ENCODE measurements at places on chromosomes 13 and 19.

DNA sequence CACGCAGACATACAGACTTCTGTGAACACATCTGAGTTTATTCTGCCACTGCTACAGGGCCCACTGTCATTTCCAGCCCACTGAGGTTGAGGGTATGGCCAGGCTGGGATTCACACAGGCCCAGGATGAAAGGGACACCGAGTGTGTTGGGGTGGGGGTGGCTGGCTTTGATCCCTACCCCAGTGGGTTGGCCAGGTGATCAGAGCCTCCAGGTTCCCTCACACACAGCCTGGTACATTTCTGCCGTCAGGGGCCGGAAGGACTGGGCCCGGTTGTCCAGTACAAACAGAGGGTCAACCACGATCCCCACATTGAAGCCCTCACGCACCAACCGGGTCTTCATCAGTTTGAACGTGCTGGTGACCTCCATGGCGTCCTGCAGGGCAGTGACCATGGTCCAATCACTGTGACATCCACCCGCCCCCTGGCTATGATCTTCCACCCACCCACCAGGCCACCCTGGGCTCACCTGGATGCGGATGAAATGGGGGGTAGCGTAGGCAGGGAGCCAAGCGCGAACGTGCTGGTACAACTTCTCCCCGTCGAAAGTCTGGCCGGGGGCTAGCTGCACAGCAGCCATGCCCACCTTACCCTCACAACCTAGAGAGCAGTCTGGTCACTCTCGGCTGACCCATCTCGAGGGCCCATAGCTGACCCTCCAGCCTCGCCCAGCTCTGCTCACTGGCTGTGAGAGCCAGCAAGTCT is 13.3 kb downstream of the SLC27A5 start:
- DNase-seq: no peak

GRCh38 chr13:28089065-28089464 is 11.3 kb downstream of the FLT3 start:
- DNase-seq: no peak

DNA sequence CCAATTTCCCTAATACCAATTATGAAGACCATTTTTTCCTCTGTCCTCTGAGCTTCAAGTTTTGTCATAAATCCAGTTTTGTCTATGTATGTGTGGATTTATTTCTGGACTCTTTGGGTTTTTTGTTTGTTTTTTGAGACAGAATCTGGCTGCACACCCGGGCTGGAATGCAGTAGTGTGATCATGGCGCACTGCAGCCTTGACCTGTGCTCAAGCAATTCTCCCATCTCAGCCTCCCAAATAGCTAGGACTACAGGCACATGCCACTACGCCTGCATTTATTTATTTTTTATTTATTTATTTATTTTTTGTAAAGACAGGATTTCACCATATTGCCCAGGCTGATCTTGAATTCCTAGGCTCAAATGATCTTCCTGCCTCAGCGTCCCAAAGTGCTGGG is 45.3 kb upstream of the GTF3A start:
- DNase-seq: no peak

- DNase-seq: no peak
These were observed 1248.9 kb downstream of the SLITRK5 start for GRCh38 chr13:88919970-88920628.

DNA sequence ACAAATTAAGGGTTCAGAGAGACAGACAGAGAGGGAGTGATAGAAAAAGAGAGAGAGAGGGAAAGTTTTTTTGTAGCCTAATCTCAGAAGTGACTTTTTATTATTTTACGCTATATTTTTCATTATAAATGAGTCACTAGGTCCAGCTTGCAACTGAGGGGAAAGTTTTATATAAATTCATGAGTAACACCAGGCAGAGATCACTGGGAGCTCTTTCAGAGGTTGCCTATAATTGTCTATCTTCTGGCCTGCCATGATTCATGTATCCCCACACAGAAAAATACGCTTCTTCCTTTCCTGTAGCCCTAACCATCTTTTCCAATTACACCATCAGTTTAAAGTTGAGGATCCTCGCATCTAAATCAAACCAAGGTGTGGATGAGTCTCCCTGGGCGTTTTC is 467.9 kb downstream of the SLITRK1 start:
- no peak for DNase-seq

GRCh38 chr19:49382639-49383038 is 5.4 kb upstream of the KASH5 start:
- DNase-seq: no peak

DNA sequence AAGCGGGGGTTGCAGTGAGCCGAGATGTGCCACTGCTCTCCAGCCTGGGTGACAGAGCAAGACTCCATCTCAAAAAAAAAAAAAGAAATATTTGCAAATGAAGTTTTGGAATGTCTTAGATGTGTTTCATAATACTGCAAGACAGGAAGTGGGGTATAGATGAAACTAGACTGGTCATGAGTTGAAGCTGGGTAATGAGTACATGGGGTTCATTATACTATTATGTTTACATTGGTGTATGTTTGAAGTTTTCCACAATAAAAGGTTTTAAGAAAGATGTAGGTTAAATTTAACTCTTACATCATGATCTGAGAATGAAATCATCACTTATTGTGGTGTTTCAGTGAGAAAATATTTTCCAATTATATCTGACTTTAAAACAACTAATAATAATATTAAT is 19.0 kb downstream of the FNDC3A start:
- no peak for DNase-seq

GRCh38 chr19:54937926-54938325 is 9.4 kb downstream of the NLRP7 start:
- no peak for DNase-seq

DNA sequence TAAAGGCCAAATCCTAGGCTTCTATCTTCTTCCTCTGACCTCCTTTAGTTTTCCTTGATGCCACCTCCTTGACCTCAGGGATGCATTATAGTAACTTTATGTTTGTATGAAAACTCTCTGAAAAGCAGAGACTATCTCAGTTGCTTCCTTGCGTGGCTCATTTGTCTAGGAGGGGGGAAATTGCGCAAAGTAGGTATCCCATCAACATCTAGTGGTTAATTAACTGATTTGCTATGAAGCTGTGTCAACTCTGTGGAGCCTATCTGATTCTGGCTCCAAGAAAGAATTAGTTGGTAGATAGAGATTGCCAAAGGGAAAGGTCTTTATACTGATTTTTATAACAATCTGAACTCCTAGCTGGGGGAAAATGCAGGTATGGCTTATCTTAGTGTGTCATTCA is 82.1 kb upstream of the FRY start:
- no peak for DNase-seq

DNA sequence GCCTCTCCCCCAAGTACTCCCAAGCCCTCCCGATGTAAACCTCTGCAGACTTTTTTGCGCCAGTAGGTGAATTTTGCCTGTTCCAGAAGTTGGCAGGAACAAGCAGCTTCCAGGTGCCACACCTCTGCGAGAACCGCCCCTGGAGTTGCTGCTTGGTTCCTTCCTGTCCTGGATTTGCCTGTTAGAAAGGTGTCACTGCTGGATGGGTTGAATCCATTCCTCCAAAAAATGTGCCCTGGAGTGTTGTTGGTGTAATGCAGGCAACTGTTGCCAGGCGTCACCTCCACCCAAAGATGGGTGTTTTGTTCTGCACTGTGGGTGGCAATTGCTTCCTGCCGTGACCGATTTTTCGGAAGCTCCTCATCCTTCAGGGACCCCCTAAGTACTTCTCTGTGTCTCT is 5.7 kb downstream of the PGPEP1 start:
- no peak for DNase-seq

DNA sequence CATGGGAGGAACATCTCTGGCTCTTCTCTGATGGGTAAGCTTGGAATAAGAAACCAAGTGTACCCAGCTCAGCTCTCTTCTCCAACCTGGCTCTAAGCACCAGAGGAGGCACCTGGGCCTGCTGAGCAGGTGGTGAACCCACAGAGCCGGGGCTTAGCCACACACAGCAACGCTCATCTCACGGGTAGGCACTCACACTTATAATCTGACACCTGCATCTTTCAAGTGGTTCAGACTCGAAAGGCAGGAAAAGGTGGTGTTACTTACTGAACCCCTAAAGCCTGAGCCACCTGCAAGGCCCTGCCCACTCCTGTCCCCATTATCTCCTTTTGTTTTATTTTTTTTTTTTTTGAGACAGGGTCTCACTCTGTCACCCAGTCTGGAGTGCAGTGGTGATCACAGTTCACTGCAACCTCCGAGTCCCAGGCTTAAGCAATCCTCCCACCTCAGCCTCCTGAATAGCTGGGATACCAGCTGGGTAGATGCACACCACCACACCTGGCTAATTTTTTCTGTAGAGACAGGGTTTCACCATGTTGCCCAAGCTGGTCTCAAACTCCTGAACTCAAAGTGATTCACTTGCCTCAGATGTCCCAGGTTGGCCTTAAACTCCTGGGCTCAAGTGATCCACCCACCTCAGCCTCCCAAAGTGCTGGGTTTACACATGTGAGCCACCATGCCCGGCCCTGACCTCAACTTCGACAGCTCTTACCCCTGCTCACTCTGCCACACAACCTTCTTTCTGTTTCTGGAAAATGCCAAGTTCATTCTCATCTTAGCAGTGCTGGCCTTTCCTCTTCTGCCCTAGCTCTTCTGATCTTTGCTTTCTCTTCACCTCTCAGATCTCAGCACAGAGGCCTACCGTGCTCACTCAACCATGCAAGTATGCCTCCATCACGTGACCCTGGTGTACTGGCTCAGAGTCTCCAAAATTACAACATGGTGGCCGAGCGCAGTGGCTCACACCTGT is 9.7 kb downstream of the FBXL12 start:
- peak; percentile 37 for DNase-seq

- DNase-seq: no peak
These were observed 1115.9 kb upstream of the PCDH9 start for GRCh38 chr13:68345963-68346531.

DNA sequence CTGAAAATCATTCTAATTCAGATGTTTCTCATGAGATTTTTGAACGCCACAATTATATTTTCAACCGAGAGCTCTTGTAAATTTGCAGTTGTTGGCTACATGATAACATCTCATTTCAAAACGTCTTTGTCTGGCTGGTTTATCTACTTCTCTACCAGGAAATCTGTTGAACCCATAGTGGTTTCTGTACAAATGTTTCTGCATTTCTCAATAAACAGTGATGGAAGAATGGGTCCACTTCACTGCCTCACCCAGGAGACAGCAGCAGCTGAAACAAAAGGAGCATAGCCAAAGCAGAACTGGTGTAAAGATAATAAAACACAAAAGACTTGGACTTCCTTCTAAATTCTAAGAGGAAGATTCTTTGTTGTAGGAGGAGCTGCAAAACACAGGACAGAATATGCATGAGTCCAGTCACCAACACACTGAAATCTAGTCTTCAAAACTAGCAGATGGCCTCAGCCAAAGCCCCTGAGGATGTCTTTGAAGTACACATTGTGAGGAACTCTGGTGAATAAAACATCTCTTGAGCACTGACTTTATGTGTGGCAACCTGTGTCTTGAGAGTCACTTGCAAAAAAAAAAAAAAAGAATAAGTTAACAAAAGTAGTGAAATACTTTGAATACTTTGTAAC is 68.6 kb upstream of the FGF14 start:
- DNase-seq: no peak

DNA sequence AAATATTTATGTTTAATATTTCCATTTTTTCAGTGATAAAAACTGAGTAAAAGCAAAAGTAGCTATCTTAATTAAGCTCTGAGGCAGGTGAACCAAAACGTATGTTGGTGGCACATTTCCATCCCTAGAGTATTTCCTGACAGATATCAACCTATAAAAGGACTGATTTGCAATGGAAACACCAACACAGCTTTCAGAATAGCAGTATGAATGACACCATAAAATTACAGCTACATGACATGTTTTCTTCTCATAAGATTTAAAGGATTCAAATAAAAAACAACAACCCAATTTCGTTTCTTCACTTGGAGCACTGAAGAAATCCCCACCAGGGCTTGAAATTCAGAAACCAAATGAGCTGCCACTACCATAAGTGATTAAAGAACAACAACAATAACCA is 194.4 kb downstream of the RFC3 start:
- no peak for DNase-seq

DNA sequence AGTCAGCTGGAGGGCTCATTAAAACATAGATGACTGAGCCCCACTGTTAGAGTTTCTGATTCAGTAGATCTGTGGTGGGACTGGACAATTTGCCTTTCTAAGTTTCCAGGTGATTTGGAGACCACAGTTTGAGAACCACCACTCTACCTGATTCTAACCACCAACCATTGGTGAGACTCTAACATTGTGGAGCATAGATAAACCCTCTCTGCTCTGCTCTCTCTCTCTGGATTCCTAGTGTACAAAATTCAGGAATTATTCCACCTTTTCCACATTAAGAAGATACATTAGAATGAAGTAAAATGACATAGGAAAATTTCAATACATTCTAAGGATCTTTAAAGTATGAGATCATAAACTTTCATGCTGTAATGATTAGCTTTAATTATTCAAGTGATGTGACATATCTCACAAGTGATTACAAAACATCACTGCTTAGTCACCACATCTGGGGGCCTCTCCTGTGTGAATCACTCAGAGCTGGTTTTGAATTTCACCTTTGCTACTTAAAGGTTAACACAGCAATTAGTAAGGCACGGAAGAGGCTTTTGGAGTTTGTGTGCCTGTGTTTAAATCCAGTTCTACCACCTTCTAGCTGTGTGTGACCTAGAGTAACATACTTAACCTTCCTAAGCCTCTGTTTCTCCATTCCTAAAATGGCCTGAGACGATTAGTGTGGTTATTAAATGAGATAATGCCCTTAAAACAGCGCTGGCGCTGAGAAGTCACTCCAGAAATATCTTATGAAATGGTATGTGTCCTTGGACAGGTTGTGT is 78.5 kb upstream of the NBEA start:
- no peak for DNase-seq

GRCh38 chr19:4609878-4610511 is 29.3 kb upstream of the TNFAIP8L1 start:
- no peak for DNase-seq

GRCh38 chr19:28736528-28736927 is 476.4 kb downstream of the UQCRFS1 start:
- DNase-seq: no peak

DNA sequence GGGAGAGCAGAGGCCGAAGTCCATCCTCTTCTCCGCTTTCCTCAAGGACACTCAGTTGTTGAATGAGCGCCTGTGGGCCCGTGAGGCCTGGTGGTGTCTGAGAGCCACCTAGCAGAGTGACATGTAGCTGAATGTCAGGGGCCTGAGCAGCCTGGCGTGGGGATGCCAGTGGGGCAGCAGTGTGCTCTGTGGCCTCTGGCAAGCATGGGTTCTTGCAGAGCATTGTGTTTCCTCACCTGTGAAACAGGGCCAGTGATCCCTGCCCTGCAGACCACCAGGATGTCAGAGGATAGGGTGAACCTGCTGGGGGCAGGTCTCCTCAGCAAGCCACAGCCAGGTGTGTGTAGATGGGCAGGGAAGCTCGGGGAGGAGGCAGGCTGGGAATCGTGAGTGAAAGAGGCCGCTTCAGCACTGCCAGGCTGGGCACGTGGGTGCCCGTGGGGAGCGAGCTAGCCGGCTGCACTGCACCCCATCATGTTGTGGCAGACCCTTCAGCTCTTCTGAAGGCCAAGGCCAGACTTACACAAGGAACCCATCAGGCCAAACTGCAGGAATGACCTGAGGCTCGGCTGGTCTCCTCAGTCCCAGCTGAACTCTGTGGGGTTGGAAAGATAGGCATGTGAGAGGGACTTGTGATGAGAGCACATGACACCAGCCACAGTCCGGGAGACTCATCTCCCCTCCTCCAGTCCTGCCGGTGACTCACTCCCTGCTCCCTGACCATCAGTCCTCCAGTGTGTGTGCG is 5.0 kb downstream of the PPP1R37 start:
- no peak for DNase-seq
